ENCODE measurements at places on chromosomes 16 and 17.
A peak's percentile ranks its signal among the peaks of the same experiment; 100 is the strongest.

DNA sequence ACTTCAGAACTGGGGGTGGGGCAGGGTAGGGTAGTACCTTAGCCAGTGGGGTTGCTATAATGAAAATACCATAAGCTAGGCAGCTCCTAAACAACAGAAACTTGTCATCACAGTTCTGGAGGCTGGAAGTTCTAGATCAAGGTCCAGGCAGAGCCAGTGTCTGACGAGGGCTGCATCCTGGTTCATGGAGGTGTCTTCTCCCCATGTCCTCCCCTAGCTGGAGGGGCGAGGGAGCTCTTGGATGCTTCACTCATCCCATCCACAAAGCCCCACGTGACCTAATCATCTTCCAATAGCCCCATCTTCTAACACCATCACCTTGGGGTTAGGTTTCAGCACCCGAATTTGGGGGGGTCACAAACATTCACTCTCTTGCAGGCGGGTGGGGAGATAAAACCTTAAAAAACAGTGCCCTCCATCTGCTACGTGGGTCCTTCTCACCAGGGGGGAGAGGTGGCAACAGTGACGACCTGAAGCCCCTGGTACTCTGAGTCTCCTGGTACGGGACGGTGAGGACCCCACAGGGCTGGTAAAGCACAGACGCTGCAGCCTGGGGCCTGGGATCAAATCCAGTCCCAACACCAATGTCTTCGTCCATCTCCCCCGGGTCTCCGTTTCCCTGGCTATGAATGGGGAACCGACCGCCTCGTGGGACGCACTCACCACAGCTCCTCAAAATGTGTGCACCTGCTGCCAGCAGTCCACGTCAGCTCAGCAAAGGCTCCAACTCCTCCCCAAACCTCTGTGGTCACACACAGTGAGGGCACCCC lies 22.8 kb downstream of the RAB40B start:
- DNase-seq, result no peak

- no peak for DNase-seq
Measured at GRCh38 chr16:48487287-48487686, 102.1 kb upstream of the SIAH1 start.

- peak; percentile 17 for DNase-seq
Measured at GRCh38 chr17:62652251-62653001, 25.0 kb downstream of the MRC2 start.

DNA sequence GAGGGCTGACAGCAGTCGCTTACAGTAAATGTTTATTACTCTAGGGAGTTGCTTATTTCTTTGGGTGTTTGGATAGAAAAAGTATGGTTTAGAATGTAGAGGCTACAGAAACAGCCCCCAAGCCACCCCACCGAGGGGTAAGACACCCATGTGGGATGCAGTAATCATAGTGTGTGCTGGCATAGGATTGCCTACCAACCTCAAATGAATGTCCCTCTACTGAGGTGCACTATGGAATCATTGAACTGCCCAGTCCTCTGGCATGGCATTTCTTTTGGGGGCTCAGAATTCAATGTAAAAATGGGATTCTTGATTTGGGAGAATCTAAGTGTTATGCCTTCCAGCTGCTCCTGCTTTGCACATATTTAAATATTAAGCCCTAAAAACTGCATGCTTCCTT lies 46.8 kb downstream of the ZNF267 start:
- no peak for DNase-seq

- DNase-seq, result no peak
Measured at GRCh38 chr17:19533718-19534561, at the start of gene SLC47A1. SLC47A1 (plus strand) TSS chr17:19533854; CDS start chr17:19533940, 86 bp downstream.

DNA sequence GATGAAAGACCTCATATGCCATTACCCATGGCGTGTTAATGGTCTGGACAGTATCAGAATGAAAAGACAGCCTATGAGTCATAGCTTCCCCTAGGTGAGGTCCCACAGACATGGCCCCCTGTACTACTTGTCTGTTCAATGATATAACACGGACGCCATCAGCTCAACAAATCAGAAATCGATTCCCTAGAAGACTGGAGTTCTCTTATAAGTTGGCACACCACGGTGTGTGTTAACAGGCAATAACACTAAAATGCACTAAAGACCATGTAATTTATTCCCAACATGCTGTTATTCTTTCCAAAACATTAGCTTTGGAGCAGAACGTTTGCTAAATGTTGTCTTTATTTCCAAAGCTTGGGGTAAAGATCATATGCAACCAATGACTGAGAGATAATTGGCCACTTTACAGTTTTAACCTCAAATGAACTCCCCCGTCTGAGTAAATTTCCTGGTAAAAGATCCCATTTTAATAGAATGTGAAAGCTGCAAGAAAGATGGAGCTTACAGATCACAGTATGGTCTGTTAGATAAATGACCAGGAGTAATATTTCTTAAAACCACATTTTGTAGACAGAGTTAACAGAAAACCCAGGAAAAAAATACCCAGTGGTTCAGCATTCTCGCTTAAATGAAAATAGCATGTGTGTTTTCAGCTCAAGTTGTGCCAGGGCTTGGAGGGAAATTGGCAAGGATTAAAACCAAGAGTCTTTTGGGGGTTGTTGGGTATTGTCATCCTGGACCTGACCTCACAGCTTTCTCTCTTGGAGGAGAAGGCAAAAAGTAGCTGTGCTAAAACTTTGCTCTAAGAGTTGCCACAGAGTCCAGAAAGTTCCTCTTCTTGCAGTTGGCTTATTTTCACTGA lies 65.9 kb downstream of the PCTP start:
- no peak for DNase-seq

DNA sequence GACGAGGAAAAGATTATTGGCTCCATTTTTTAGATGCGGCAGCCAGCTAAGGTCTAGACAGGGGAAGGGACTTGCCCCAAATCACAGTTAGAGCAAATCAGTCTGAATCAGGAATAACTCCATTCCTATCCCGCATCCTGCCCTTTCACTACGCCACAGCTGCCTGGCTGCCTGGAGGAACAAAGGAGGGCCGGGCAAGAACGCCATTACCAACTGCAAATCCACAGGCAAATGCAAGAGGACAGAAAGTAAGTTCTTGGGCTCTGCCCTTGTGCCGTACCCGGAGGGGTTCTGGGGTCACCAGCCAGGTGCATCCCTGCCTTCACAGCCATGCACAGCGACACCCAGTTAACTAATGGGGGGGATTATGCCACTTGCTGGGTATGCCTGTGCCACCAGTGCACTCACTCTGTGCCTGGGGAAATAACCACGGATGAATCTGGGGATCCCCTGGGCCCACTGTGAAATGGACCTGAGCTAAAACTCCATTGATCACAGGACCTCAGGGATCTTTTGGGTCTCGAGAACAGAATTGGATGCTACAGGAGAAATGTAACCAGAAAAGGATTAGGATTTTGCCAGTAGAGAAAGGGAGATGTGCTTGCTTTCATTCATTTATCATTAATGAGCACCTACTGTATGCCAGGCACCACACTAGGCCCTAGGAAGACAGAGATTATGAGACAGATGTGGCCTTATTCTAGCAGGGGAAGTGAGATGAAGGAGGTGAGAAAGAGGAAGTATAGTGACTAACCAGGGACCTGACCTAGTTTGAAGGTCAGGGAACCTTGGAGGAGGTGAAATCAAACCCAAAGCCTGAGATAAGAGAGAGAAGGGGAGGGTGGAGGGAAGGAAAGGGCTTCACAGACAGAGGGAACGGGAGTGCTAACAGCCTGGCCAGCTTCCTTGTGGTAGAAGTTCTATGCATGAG lies 17.7 kb downstream of the BCL7C start:
- DNase-seq, result no peak

- peak; percentile 32 for DNase-seq
Measured at GRCh38 chr16:11783319-11784037, 13.6 kb downstream of the ZC3H7A start.

- DNase-seq, result no peak
Measured at GRCh38 chr17:78979780-78980623, at the start of gene LGALS3BP. LGALS3BP (minus strand) TSS chr17:78979923; CDS start chr17:78977191, 2,732 bp downstream.

GRCh38 chr16:88882358-88883030 lies 16.0 kb upstream of the PABPN1L start:
- DNase-seq, result no peak

DNA sequence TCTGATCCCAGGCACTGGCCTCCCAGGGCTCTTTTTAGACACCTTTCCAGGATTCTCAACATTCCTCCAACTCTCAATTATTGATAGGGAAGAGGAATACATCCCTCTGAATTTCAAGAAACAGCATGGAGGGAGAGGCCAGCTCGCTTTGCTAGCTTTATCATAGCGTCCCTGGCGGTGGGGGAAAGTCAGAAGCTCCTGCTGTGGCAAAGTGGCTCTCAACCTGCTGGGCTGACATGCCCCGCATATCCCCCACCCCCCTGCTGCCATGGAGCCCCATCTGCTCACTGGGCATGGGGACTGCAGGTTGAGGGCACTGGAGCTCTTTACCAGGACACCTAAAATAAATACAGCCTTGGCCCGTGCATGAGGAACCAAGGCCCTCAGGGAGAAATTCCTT lies 140.3 kb downstream of the SLC39A11 start:
- DNase-seq, result no peak

GRCh38 chr17:53837131-53837530 lies 14.4 kb downstream of the KIF2B start:
- DNase-seq, result no peak
